Mesenchymal stem cell (in vitro differentiated cells and primary cell): ENCODE measurements at places on chromosomes 2 and 18.

- H3K4me3 ChIP-seq = no peak overlapping the region
- H3K27me3 ChIP-seq = no peaks in the 10 kb centered on the region
- H3K27ac ChIP-seq = no peak overlapping the region
- H3K36me3 ChIP-seq = no peaks in the 10 kb centered on the region
Measured at GRCh38 chr2:25483607-25484266, 142.0 kb upstream of the DNMT3A start.

- H3K36me3 ChIP-seq = no peaks in the 10 kb centered on the region
- DNase-seq = no peak
- H3K4me3 ChIP-seq = no peak overlapping the region
- H3K27me3 ChIP-seq = no peaks in the 10 kb centered on the region
- peaks cover 19% of the 10 kb centered on the region for H3K4me1 ChIP-seq
- no peak overlapping the region for H3K27ac ChIP-seq
Measured at GRCh38 chr18:76992226-76993084, 140.1 kb downstream of the MBP start.

DNA sequence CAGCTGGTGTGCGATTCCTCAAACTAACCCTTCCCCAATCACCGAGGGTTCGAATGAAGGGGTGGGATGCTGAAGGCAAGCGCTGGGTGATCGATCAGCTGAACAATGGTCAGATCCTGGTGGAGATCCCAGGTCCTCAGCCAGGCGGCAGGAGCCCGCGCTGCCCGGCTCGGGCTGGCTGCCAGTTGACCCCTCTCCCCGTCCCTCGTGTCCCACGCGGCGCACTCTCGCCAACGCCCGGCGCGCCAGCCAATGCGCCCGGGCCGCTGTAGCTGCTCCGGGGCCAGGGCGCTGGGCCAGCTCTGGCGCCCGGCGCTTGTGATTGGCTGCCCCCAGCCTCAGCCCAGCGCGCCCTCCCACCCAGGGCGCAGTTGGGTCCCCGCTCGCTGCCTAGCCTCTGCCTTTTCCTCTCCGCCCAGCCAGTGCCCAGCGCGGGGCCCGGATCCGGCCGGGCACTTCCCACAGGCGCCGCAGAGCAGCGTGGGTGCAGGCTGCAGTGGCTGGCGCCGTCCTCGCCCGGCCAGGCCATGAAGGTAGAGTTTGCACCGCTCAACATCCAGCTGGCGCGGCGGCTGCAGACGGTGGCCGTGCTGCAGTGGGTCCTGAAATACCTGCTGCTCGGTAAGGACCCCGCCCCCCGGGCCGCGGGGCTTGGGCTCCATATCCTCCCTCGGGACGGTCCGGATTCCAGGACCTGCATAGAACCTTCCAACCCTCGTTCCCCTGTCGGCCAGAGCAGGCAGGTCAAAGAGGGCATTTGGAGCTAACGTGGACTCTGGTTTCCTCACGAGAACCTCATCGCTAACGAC lies at the start of gene MOGAT1:
Gene MOGAT1, plus strand, starts transcription at position 400 of the 809 bp plus-strand sequence. Its CDS starts 128 bp downstream, at position 528.
- peak; percentile 14 for DNase-seq
- peak within 1 kb of the TSS; percentile 73 for H3K4me3 ChIP-seq
- no peaks in the 10 kb centered on the region for H3K36me3 ChIP-seq
- H3K4me1 ChIP-seq = peaks cover 9% of the 10 kb centered on the region
- H3K27me3 ChIP-seq = peaks cover 18% of the 10 kb centered on the region

DNA sequence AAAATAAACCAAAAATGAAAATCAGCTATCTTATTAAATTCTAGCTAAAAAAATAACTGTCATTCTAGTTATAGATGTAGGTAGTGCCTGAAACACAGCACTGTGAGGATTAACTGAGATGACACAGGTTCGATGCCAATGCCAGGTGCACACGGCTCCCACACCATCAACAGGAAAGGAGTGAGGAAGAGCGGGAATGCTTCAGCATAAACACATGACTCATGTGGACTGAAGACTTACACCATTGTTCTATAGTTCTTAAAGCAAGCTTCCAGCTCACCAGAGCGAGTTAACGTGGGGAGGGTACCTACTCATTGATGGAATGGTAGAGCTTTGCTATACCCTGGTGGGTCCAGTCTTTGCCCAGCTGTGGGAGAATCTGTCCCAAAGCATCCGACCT lies 76.7 kb downstream of the EMILIN2 start:
- H3K4me3 ChIP-seq = no peak overlapping the region
- DNase-seq = peak; percentile 38
- H3K36me3 ChIP-seq = peaks cover 96% of the 10 kb centered on the region
- H3K4me1 ChIP-seq = peaks cover 3% of the 10 kb centered on the region
- H3K27ac ChIP-seq = no peak overlapping the region

- no peak overlapping the region for H3K27ac ChIP-seq
- no peaks in the 10 kb centered on the region for H3K4me1 ChIP-seq
- H3K27me3 ChIP-seq = peaks cover 48% of the 10 kb centered on the region
- no peaks in the 10 kb centered on the region for H3K36me3 ChIP-seq
- no peak overlapping the region for H3K4me3 ChIP-seq
- DNase-seq = no peak
Measured at GRCh38 chr2:70580352-70580751, 26.7 kb upstream of the TGFA start.

- H3K27ac ChIP-seq = no peak overlapping the region
- no peaks in the 10 kb centered on the region for H3K36me3 ChIP-seq
- no peak for DNase-seq
- no peak overlapping the region for H3K4me3 ChIP-seq
- peaks cover 2% of the 10 kb centered on the region for H3K4me1 ChIP-seq
Measured at GRCh38 chr18:35504996-35505395, 7.2 kb upstream of the INO80C start.

GRCh38 chr2:37506407-37507050 lies 162.1 kb downstream of the QPCT start:
- peak; percentile 86 for DNase-seq
- H3K27ac ChIP-seq = no peak overlapping the region
- H3K4me1 ChIP-seq = no peaks in the 10 kb centered on the region

DNA sequence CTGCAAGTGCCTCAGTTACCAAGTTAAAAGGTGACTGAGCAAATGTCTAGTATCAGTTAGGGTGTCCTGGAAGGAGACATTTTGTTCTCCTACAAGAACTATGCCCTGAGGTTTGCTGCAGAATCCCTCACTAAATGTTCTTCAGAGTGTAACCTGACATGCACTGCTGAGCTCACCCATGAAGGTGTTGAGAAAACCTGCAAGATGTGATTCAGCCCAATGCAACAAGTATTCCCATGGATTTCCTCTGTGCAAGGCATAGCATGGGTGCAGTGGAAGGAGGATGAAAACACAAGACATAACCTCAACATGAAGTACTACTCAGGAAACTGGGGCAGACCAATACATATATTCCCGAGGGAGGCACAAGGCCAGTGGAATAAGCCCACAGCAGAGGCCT lies 15.4 kb upstream of the UGT1A8 start:
- no peaks in the 10 kb centered on the region for H3K27me3 ChIP-seq
- DNase-seq = no peak
- no peak overlapping the region for H3K27ac ChIP-seq
- H3K36me3 ChIP-seq = no peaks in the 10 kb centered on the region

- no peak overlapping the region for H3K27ac ChIP-seq
- no peak overlapping the region for H3K4me3 ChIP-seq
- H3K27me3 ChIP-seq = no peaks in the 10 kb centered on the region
- DNase-seq = no peak
Measured at GRCh38 chr18:44245019-44245418, 435.7 kb upstream of the SETBP1 start.

- no peak overlapping the region for H3K4me3 ChIP-seq
- no peaks in the 10 kb centered on the region for H3K36me3 ChIP-seq
- H3K27ac ChIP-seq = no peak overlapping the region
- no peaks in the 10 kb centered on the region for H3K4me1 ChIP-seq
- H3K27me3 ChIP-seq = no peaks in the 10 kb centered on the region
- DNase-seq = no peak
Measured at GRCh38 chr18:43751203-43751602, 473.9 kb upstream of the SYT4 start.

DNA sequence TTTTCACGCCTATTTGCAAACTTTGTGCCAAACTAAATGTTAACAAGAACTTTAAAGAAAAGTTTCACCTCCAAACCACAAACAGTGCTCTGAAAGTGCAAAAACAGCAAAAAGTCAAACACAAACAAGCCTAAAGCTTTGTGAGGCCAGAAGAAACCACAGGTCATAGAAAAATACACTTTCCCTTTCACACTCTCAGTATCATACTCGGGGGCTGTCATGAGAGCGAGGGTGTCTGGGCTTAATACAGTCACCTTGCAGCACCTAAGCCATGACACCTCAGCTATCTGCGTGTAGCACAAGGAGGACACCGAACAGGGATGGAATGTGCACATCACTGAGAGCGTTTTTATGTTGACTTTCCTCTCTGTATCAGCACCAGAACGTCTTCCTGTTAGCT lies 26.6 kb upstream of the SEH1L start:
- no peaks in the 10 kb centered on the region for H3K36me3 ChIP-seq
- H3K4me3 ChIP-seq = no peak overlapping the region

- H3K36me3 ChIP-seq = no peaks in the 10 kb centered on the region
- H3K27me3 ChIP-seq = no peaks in the 10 kb centered on the region
- H3K4me3 ChIP-seq = peak overlapping the region; percentile 76
Measured at GRCh38 chr2:231662028-231662810, 46.1 kb upstream of the PTMA start.

GRCh38 chr2:44242904-44243303 lies 32.4 kb upstream of the SLC3A1 start:
- peaks cover 4% of the 10 kb centered on the region for H3K4me1 ChIP-seq
- peak overlapping the region; percentile 54 for H3K27ac ChIP-seq
- DNase-seq = no peak
- no peak overlapping the region for H3K4me3 ChIP-seq

- H3K27ac ChIP-seq = peak overlapping the region; percentile 72
- DNase-seq = peak; percentile 29
- peaks cover 22% of the 10 kb centered on the region for H3K36me3 ChIP-seq
- no peaks in the 10 kb centered on the region for H3K27me3 ChIP-seq
Measured at GRCh38 chr2:127721978-127722355, 20.7 kb downstream of the SFT2D3 start.

DNA sequence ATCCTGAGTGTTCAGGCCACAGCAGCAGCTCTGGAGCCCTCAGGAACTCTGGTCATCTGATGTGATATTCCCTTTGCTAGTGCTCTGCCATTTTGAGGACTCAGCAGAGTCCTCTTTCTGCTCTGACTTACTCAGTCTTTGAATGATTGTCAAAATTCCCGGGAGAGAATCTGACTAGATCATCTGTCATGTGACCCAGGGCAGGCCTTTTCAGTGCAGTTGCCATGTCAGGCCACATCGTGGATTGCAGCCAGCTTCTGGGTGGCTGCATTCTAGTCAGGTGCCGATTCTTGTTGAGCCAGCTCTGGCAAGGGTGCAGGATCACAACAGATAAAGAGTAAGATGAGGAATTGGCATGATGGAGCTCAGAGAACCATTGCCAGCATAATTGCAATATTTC lies 795.6 kb downstream of the CPS1 start:
- H3K27me3 ChIP-seq = no peaks in the 10 kb centered on the region
- DNase-seq = no peak
- no peak overlapping the region for H3K27ac ChIP-seq

- no peak overlapping the region for H3K27ac ChIP-seq
- peaks cover 22% of the 10 kb centered on the region for H3K4me1 ChIP-seq
- no peaks in the 10 kb centered on the region for H3K27me3 ChIP-seq
- H3K4me3 ChIP-seq = no peak overlapping the region
- H3K36me3 ChIP-seq = no peaks in the 10 kb centered on the region
- DNase-seq = no peak
Measured at GRCh38 chr2:9749546-9750223, 93.6 kb upstream of the TAF1B start.

DNA sequence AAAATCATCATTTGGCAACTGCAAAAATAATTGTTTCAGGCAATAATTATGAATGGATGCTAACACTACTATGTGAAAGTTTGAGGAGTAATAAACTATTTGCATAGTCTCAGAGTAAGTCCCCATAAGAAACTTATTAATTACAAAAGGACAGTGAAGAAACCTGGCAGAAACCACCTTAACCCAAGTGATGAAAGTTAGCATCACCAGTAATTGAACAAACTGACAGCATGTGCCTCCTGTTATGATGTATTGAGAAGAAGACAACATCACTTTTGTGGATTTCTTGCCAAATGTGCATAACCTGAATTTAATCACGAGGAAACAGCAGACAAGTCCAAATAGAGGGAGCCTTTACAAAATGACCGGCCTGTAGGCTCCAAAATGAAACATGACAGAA lies 183.3 kb upstream of the SP5 start:
- DNase-seq = no peak
- H3K4me3 ChIP-seq = no peak overlapping the region
- peaks cover 3% of the 10 kb centered on the region for H3K4me1 ChIP-seq
- no peaks in the 10 kb centered on the region for H3K36me3 ChIP-seq

DNA sequence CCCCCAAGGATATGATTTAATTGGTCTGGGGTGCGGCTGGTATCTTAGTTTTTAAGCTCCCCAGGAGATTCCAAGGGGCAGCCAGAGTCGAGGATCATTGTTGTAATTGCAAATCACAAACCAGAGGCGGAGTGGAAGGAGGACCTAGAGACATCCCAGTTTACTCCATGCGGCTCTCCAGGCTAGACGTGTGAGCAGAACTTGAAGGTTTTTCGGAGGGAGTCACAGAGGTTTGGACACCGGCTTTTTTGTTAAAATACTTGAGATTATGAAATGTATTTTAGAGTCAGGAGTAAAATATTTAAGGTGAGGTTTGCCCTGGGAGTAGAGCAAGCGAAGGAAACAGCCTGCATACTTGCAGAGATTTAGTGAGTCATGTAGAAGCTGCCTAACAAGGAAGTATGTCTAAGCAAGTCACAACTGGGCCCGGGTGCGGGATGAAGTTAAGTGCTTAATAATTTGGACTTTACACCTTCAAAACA lies 39.5 kb downstream of the TGOLN2 start:
- H3K27me3 ChIP-seq = no peaks in the 10 kb centered on the region
- DNase-seq = no peak
- H3K27ac ChIP-seq = peak overlapping the region; percentile 20
- peaks cover 5% of the 10 kb centered on the region for H3K4me1 ChIP-seq
- H3K36me3 ChIP-seq = peaks cover 19% of the 10 kb centered on the region
- no peak overlapping the region for H3K4me3 ChIP-seq

GRCh38 chr2:190782264-190782663 lies 98.4 kb upstream of the GLS start:
- H3K36me3 ChIP-seq = no peaks in the 10 kb centered on the region
- no peak overlapping the region for H3K27ac ChIP-seq
- H3K4me3 ChIP-seq = no peak overlapping the region
- H3K27me3 ChIP-seq = peaks cover 3% of the 10 kb centered on the region
- peaks cover 1% of the 10 kb centered on the region for H3K4me1 ChIP-seq
- DNase-seq = no peak

DNA sequence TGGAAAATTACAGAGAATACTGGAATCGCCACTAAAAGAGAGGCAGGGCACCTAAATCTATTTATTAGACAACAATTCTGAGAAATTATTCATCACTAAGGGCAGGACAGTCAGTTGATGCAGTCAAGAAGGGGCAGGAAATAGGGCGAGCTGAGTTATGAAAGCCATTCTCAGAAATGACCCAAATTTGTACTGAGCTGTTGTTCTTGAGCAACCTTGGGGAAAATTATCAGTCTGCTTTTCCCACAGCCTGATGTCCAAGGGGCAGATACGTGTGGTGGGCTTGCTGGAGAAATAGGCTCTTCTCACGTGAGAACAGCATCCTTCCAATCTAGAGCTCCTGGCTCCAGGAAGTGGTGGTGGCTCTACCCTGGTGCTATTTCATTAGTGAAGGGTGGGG lies 38.6 kb downstream of the STON1 start:
- H3K27me3 ChIP-seq = no peaks in the 10 kb centered on the region
- no peak overlapping the region for H3K27ac ChIP-seq
- no peaks in the 10 kb centered on the region for H3K36me3 ChIP-seq
- peaks cover 4% of the 10 kb centered on the region for H3K4me1 ChIP-seq
